ENCODE measurements at places on chromosomes 3 and 15.

GRCh38 chr15:65906396-65906795, 37.1 kb downstream of the RAB11A start:
- DNase-seq: no peak

GRCh38 chr15:78213956-78214355, 20.4 kb downstream of the ACSBG1 start:
- DNase-seq: no peak

DNA sequence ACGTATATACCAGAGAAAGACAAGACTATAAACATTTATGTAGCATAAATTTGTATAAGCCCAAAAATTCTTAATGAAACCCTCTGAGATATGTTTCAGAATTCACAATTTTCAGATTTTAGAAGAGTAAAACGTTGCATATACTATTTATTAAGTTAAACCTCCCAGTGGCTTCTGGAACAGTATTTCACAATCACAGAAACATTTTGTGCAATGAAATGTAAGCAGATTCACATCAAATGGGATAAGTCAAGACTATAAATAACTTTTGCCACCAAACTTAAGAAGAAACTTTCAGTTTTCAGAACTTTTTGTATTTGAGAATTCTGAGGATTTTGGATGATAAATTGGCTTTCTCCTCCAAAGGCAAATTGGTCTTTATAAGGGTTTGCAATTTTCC, 9.2 kb downstream of the SLTM start:
- DNase-seq: no peak

DNA sequence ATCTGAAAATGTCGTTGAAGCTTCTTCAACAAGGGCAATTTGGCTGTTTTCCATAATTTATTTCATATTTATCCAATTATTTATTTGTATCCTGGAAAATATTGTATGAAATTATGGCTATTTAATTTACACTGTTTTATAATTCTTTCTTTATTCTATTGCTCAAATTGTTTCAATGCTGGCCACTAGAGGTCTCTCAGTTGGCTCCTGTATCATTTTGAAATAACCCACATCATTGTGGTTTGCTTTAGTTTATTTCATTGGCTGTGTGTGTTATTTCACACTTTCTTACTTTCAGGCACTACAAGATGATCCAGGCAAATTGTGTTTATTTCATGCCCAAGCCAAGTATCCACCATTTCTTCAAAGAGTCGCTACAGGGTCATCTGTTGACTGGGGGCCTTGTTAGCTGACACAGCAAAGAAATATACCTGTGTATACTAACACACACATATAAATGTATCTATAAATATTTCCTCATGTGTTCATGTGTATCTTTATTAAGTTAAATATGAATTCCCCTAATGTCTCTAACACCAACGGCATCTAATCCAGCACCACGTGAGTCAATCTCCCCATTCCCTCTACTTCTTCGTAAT, 86.2 kb downstream of the NPAP1 start:
- no peak for DNase-seq

DNA sequence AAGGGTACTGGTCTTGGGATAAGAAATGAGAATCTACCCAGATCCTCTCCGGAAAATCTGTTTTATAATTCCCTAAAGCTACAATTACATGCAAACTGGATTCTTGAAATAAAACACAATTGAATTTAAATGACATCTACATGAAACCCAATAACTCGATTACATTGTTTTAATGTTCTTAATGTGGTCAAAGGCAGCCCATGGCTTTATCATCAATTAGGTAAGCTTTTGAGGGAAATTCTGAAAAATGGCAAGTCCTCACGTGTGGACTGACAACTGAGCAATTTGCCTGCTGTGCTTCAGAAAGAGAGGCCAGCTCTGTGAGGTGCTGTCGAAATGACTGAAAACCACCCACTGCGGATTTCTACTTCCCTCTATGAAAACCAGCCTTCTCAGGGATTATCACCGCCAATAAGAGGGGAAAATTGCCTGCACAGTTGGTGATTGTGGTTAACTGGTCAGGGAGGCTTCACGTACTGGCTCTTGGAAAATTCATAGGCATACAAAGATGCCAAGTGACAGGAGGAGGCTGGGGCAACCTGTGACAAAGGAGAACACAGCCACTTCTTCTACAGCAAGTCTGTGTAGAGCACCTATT, 200.8 kb upstream of the SLCO3A1 start:
- no peak for DNase-seq

GRCh38 chr3:71189480-71189879, 394.0 kb downstream of the FOXP1 start:
- DNase-seq: no peak

All from NCI-H187 treated with DMSO at 0.1 percent for 48 hours (cell line).